CD4-positive, alpha-beta T cell treated with Interleukin-4 for 1 hour (primary cell): ENCODE measurements at places on chromosomes 5 and 9.

GRCh38 chr5:38341056-38341455 is 82.7 kb downstream of the EGFLAM start:
- no peak for DNase-seq

GRCh38 chr5:55276771-55277170 is 30.7 kb downstream of the DHX29 start:
- DNase-seq, result no peak

DNA sequence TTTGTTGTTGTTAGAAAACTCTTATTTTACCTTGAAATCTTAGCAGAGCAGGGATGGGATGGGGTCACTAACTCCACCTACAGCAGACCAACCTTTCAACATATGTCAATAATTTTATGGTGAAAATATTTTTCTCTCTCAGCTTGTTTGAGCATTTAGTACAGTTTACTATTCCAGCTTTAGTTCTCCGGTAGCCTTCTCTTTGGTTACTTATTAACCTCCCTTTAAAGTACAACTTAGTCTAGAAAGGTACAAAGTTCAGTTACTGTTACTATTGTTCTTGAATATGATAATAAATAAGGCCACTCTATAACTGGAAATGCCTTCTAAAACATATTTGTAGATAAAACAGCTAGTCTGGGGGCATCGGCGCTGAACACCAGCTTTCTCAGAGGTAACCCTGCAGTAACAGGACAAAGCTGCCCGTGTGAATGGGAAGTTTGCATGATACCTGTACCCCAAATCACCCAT is 233.3 kb downstream of the PCSK1 start:
- DNase-seq, result no peak

DNA sequence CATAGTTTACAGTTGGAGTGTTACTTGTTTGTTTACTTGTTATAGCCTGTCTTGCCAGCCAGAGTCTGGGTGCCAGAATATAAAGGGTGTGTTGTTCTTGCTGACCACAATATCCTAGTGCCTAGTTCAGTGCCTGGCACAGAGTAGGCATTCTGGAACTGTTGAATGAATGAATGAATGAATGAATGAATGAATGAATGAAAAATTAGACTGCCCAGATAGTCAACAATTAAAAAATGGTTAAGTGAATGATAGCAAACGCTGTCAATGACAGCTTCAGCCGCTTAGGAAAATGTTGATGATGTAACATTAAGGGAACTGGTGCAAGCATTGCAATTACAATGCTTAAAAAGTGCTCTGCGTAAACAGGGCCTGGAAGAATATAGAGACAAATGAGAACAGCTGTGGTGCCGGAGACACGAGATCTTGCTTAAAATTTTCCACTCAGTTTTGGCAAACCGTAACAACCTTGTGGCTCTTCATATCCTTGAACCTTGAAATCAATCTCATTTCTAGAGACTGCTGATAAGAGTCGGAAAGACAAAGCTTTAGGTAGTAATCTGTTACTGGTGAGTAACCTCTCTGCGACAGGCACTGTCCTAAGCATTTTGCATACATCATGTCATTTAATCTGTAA is 4.7 kb upstream of the TTLL11 start:
- no peak for DNase-seq

- no peak for DNase-seq
Measured at GRCh38 chr5:72394688-72395087, 74.5 kb downstream of the PTCD2 start.

DNA sequence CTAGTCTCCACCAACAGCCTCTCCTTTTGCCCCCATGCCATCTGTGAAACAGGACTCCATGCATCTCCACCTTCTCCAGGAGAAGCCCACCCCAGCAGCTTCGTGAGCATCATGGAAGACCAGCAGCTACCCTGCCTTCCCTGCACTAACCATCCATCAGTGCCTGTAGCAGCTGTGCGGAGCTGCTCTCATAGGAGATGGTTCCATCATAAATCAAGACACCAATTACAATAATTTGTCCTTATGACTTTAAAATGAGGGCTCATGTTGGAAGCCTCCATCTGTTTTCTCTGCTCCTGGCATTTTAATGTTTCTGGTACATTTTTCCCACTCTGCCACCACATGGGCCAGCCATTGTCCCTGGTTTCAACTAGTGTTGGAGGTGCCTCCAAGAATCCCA is 69.9 kb downstream of the FGF1 start:
- DNase-seq, result no peak

GRCh38 chr9:96418083-96418919 is at the start of gene ZNF367:
ZNF367 (minus strand) TSS chr9:96418370; CDS start chr9:96418032, 338 bp downstream.
- peak; percentile 94 for DNase-seq

DNA sequence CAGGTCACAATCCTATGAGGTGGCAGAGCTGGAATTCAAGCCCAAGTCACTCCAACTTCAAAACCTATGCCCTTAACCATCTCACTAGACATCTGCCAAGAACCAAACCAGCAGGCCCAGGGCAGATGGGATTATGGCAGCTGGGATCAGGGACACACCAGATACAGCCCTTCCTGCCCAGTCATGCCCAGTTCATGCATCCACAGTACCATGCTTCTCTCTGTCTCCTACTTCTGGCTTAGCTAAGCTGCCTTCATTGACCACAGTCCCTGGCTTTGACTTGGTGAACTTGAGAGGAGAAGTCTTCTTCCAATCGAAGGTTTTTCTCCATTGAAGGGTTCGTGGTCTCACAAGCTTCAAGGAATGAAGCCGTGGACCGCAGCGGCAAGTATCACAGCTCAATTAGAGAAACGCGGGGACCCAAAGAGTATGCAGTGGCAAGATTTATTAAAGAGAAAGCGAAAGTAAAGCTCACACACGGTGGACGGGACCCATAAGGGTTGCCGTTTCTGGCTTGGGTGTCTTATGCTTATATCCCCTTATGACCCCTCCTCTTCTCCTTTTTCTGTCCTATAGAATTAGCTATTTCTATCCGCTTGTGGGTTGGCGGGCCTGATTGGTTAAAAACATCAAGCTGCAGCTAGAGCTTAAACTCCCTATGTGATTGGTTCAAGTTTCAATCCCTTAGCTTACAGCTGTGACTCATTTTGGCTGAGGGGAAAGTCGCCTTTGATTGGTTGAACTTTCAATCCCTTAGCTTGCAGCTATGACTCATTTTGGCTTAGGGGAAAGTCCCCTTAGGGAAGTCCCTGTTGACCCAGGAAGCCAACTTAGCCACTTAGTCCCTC is 101.2 kb downstream of the TRIM36 start:
- peak; percentile 33 for DNase-seq

- DNase-seq, result no peak
Measured at GRCh38 chr5:56314529-56314928, 81.4 kb upstream of the ANKRD55 start.

GRCh38 chr9:19409401-19410194 is 789 bp downstream of the ACER2 start:
- no peak for DNase-seq

DNA sequence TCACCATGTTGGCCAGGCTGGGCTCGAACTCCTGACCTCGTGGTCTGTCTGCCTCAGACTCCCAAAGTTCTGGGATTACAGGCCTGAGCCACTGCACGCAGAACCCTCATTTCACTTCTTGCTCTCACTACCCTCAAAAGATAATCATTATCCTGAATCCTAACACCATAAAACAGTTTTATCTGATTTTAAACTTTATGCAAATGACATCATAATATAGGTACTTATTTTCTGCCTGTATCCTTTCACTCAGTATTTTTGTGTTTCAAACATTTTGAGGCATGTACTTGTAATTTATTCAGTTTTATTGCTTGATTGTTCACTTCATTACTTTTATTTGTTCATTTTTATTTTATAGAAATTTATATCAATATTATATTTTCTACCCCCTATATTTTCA is 719.2 kb upstream of the ARRDC3 start:
- no peak for DNase-seq

DNA sequence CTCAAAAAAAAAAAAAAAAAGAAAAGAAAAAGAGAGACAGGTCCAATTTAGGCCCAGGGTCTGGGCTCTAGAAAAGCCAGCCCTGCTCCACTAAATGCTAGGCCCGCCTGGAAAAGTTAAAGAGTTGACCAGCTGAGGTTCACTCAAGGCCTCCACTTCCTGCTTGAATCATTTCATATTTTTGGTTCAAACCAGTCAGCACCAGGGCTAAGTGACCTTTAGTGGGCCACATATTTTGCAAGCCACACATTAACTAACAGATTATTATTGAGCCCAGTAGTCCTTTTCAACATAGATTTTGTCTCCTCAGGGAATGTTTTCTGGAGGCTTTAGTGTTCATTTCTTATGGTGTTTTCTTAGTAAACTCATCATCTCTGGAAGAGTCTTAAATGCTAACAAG is 156.6 kb downstream of the TLR4 start:
- DNase-seq, result no peak

DNA sequence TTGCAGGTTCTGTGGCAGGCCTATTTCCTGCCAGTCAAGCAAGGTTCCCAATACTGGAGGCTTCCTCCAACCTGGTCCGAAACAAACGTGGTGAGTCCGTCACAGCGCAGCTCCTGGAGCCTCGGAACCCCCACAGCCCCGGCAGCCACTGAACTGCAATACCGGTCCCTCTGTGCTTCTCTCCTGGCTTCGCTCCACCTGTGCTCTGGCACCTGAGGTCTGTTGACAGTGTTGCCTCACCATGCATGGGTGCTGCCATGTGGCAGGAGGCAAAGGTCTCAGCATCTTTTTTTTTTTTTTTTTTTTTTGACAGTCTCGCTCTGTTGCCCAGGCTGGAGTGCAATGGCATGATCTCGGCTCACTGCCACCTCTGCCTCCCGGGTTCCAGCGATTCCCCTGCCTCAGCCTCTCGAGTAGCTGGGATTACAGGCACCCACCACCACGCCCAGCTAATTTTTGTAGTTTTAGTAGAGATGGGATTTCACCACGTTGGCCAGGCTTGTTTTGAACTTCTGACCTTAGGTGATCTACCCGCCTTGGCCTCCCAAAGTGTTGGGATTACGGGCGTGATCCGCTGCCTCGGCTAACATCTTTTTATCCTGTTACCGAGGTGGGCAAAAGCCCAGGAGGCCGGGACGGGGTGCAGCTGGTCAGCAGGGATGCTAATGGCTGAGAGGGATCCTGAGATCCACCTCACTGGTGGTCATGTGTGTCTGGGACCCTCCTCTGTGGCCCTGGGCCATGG is 57.1 kb upstream of the RNU6ATAC start:
- no peak for DNase-seq

DNA sequence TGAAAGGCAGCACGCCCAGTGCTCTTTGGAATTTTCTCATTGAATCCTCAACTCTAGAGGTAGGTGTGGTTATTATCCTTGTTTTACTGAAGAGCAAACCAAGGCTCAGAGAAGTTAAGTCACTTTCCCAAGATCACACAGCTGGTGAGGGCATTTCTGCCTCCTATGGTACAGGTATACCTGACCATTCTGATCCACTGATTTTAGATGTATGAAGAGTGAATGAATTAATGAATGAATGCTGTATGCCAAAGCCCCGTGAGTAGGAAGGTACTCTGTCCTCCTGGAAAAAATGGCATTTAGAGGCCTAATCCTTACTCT is 18.2 kb upstream of the CSF1R start:
- no peak for DNase-seq

DNA sequence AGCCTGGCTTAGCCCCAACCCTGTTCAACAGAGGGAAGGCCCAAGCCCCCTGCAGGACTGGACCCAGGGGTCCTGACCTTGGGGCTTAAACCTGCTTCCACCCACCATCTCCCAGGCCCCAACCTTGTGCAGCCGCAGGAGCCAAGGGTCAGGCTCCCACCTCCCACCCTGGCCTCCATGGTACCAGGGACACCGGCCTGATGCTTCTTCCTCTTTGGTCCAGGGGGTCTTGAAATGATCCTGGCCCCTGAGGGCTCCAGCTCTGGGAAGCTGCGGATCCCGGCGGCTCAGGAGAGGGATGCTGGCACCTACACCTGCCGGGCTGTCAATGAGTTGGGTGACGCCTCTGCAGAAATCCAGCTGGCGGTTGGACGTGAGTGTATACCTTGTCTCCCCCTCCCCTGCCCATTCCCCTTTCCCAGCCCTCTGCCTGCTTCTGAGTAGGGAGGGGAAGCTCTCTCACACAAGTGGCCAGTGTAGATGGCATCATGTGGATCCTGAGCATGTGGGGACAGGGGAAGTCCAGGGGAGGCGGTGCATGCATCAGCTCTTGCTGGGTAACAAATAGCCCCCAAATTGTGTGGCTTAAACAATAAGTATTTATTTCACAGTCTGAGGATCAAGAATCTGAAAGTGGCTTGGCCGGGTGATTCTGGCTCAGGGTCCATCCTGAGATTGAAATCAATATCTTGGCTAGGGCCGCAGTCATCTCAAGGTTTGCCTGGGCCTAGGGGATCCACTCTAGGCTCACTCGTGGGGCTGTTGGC is 44.3 kb downstream of the HMCN2 start:
- no peak for DNase-seq

- DNase-seq, result no peak
Measured at GRCh38 chr5:128303593-128303992, 220.0 kb downstream of the SLC12A2 start.

DNA sequence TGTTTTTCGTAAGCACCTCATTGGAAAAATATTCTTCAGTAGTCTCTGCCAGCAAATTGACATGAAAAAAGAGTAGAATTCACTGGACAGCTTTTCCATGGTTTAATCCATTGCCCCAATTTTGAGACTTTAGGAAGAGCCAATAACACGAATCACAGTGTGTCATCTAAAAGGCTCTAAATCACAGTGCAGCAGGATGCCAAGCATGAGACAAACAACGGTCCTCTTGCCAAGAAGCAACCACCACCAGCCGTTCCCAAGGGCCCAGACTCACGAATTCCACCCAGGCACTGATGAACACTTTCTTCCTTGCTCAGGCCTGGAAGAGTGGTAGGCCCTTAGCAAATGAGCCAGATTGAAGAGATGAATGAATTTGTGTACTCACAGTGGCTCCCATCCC is 18.3 kb upstream of the IRX4 start:
- no peak for DNase-seq

GRCh38 chr5:23740029-23740428 is 232.6 kb downstream of the PRDM9 start:
- DNase-seq, result no peak

DNA sequence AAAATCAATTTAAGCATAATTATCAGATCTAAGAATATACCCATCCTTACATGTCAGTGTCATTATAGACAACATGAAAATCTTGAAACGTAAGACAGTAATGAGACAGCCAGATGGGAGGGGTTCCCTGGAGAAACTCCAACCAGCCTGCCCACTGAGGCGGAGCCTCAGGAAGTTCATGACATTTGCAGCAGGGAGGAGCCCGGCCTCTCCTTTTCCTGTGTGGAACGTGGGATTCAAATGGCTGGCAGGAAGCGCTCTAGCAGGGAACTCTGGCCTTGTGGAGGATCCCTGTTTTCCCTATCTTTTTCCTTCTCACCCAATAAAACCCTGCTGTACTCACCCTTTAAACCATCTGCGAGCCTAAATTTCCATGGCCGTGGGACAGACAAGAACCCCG is 176.6 kb upstream of the KCNN2 start:
- no peak for DNase-seq

GRCh38 chr9:32398207-32398606 is 13.8 kb downstream of the ACO1 start:
- DNase-seq, result no peak

DNA sequence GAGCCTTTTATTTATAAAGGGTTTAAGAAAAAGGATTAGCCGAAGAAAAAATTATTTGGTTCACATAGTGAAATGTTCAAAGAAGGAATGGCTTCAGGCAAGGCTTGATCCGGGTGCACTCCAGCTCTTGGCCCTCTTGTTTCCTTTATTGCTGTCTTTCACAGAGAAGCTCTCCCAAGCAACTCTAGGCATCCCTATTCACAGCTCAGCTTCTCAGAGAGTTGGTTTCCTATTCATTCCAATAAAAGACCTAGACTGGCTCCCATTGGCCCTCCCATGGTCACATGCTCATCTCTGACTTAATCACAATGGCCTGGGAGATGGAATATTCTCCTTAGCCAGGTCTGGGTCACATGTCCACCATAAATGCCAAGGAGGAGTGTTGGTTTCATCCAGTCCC is 9.4 kb upstream of the FGFR4 start:
- DNase-seq, result no peak

GRCh38 chr5:66655395-66656324 is 59.5 kb downstream of the MAST4 start:
- DNase-seq, result no peak
